ENCODE measurements at places on chromosomes 2 and 18.

DNA sequence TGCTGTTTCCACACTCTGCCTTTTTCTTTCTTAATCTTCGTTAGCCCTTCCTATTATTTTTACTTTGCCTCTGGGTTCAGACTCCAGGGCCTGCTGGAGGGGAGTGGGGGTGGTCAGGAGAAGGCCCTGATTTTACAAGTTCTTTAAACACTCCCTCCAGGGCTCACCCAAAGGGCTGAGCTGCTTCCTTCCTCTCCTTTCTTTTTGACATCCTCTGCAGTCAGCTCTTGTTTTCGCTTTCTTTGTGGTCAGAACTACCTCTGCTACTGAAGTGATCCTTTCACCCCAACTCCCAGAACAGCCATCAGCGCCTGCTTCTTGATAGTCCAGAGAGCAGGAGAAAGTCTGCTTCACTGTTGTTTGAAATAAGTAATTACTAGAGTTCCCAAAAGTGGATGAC is 925.7 kb downstream of the EPHA4 start:
- DNase-seq: no peak

DNA sequence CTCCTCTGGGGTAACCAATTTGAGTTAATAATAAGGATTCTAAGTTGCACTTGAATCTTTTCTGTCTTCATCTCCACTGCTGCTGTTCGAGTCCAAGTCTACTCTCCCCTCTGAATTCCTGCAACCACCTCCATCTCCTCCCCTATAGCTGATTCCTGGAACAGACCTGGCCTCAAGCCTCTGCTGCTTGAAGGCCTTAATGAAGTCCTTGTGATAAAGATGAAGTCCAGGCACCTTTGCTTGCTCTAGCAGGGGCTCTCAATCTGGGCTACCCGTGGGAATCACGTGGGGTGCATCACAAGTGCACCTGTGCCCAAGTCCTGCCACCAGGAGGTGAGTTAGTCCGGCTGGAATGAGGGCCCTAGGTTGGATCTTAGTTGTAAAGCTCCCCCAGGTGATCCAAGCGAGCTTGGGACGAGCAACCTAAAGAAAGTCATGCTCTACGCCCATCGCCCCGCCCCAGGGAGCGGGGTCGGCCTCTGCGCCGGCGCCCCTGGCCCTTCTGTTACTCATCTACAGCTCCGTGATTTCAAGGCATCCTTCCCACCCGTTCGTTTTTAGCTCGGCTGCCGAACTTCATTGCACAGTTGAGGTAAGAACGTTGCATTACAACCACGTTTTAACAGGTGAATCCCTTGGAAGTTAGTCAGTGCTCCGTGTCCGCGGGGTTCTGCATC is 905 bp upstream of the IAH1 start:
- DNase-seq: no peak

DNA sequence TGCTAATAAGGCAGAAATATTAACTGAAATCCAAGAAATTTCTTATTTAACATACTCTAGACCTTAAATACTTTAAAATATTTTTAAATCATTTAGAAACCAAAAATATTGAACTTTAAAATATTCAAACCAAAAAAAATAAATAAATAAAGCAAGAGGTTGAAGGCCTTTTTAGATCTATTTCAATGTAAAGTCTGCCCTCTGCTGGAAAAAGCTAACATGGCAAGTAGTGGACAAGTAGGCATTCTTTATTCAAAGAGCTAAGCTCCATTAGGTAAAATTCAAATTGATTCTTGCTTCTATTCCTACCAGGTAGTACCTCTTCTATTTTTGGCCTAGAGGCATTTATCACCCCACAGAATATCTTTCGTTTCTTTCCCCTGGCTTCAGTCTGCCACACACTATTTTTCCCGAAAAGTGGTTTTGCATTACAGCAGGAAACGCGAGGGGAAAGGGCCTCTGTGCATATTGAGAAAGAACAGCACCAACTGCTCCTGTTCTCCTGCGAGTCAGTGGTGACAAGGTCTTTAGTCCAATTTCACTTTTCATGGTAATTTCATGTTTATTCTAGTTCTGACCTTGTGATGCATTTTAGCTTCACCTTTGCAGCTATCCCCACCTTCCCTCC is 20.4 kb downstream of the IFIH1 start:
- peak; percentile 77 for DNase-seq

- DNase-seq: no peak
Measured at GRCh38 chr18:59143441-59143840, 3.8 kb downstream of the SEC11C start.

- DNase-seq: no peak
Measured at GRCh38 chr2:26692897-26693849, 651 bp downstream of the KCNK3 start.

- peak; percentile 43 for DNase-seq
Measured at GRCh38 chr2:202950592-202950991, 38.5 kb downstream of the CARF start.

- no peak for DNase-seq
Measured at GRCh38 chr2:45857867-45858520, 206.5 kb downstream of the PRKCE start.

DNA sequence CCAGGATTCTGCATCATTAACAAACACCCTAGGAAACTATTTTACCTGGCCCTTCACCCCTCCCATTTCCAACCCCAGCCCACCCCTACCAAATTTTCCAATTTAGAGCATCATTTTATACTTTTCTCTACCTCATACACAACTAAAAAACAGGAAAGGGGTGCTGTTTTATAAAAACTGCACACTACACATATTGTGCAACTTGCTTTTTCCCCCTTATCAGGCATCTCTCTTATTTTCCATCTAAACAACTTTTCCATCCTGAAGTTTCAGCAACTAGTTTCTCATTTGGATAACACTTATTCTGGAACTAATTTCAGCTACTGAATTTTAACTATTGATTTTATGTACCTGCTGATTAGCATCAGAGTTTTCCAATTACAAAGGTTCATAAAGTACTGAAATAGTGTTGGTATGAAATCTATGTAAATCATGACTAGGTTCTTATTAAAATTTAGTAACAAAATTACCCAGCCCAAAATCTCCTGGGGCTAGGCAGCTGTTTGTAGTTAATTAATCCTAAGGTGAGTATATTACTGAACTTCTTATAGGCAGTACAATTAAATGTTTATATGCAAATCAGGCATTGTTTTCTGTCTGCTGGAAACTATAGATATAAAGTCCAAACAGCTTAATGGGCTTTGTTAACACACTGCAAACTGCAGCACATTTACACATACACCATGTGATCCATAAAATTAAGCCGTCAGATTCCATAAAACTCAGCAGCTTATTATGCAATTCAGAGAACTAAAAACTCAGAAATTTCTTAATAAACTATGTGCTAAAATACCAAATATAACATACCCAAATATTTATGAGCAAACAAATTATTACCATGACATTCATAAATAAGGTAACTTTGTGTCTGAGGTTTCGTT is 7.9 kb downstream of the SF3B1 start:
- DNase-seq: no peak

- DNase-seq: peak; percentile 75
Measured at GRCh38 chr2:113138428-113139322, 11.3 kb downstream of the IL1RN start.

GRCh38 chr2:212686285-212686895 is 147.8 kb upstream of the ERBB4 start:
- peak; percentile 62 for DNase-seq

DNA sequence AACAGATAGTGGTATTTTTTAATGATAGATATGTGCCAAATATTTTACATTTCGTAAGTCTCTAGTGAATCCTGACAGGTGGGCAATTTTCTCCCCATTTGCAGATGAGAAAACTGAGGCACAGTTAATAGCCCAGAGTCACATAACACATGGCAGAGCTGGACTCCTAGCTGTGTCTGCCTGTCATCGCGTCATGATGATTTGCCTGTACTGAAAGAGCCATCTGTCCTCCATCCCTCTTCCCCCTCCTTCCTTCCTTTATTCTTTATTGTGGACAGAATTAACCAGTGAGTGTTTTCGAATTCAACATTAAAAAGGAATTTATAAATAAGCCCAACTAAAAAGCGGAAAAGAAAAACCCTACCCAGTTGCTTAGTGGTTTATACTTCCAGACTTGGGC is 3.2 kb downstream of the DNAJB2 start:
- DNase-seq: no peak

- no peak for DNase-seq
Measured at GRCh38 chr2:56729212-56729611, 545.4 kb downstream of the CCDC85A start.

DNA sequence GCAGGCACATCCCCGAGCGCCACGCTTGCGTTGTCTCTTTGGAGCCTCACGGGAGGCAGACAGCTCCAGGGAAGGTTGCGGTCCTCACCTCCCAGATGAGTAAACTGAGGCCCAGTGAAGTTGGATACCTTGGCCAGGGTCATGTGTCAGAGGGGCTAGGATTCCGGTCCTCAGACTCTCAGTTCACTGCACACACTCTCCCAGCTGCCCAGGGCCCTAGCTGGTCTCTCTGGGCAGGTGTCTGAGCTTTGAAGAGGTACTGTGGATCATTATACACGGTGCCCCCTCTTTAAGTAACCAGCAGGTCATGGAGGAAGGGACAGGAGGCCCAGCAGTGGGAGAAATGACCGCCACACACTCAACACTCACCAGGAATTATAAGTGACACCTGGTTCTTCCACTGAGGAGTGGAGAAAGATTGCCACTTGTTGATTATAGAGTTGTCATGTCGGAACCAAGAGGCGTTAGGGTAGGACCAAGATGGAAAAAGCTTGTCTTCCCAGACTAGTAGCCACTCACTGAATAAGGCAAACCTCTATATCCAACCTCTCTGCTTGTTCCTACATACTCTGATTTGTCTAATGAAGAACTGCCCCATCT is 588 bp downstream of the TMEM214 start:
- DNase-seq: no peak

DNA sequence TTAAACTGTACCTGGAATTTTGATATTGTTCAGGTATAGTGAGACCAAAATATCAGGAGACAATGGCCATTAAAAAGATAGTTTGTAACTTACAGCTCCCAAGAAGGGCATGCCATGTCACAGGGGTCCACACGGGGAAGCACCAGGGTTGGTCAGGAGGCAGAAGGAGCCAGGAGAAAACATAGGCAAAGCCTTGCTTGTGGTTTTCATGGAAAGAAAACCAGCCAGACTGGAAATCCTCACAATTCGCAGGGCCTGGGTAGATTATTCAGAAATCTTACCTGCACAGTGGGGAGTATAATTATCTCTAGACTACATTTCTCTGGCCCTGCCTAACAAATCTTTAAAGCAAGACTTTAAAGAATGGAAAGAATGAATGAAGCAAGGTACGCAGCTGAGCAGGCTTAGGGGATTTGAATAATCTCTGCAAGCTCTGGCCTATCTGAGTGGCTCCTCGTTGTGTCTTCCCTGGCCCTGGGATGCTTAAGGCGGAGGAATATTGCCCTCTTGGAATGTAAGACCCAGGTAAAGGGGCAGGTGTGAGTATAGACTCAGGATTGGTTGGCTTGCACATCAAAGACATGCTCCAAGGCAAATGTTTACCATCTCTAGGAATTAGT is 66.9 kb upstream of the CDC42EP3 start:
- DNase-seq: no peak

DNA sequence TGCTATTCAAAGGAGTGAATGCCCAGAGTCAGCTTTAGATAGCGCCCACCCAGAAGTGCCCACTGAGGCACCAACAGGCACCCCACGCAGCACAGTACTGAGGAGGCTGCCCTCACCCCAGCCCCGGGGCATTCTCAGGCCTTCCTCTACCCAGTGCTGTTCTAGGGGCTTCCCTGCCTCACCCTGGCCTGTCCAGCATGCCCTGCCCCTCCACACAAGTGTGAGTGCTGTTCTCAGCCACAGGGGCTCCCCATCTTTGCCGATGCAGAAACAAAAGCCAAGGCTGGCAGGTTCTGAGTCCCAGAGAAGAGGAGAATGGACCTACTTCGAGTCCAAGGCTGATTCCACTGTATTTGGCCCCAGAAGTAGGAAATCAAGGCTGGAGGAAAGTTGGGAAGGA is 15.8 kb downstream of the BIN1 start:
- no peak for DNase-seq

DNA sequence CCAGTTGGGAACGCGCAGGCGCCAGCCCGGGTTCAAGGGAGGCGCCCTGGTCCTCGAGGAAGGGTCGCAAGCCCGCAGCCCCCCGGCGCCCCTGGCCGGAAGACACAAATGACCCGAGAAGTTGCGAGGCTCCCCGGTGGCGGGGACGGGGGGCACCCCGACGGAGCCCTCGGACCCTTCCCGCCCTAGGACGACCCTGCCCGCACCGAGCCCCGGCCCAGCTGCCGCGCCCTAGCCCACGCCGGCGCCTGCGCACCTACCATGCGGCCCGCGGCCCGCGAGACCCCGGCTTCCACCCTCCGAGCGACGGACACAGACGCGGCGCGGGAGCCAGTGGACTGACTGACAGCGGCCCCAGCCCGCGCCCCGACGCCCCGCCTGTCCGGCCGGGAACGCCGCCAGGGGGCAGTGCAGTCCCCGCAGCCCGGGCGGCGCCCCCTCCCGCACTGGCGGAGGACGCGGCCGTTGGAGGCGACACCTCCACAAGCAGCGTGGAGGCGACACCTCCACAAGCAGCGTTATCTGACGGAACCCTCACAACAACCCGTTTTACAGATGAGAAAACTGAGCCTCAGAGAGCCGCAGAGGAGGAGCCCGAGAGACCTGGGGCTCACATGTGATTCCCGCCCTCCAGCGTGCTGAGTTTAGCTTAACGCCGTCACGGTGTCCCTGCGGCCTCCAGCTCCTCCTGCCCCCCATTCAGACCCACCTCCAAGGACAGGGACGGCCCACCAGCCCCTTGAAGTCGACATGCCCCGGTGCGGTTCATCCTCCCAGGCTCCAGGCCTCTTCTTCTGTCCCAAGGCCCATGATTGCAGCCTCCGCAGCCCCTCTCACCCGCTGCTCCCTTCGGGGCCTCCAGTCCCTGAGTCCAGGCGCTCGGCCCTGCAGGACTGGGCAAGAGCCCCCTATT is at the start of gene NMUR1:
Gene NMUR1 (minus strand): TSS at position 347 of the 913 bp plus-strand sequence. CDS start 84 bp downstream, at position 263.
- no peak for DNase-seq

GRCh38 chr18:68494802-68495581 is 219.9 kb downstream of the TMX3 start:
- DNase-seq: no peak

GRCh38 chr2:9167718-9168657 is 38.6 kb upstream of the ASAP2 start:
- no peak for DNase-seq

GRCh38 chr18:62585274-62586150 is 62.7 kb downstream of the ZCCHC2 start:
- no peak for DNase-seq

DNA sequence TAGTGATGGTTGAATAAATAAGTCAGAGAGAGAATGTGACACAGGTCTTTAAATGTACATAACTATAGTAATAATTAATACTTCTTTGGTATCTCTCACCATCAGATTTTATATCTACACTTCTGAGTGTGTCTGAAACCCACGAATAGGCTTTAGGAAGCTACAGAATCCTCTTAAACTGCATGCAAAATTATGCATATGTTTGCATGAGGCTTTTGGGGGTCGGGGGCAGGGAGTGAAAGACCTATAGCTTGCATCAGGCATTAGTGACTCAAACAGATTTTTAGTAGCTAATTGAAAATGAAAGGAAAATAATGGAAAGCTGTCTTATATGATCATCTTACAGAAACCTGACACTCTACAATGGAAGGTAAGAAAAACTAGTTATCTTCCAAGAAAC is 14.9 kb downstream of the LRPPRC start:
- DNase-seq: no peak

- DNase-seq: no peak
Measured at GRCh38 chr18:61823595-61823994, 69.2 kb downstream of the RNF152 start.

Data from RKO (cell line).